ENCODE measurements at places on chromosomes 3 and 15.

- no peak for DNase-seq
These were observed 9.2 kb downstream of the DCBLD2 start for GRCh38 chr3:98892263-98892662.

- no peak for DNase-seq
These were observed 4.7 kb downstream of the ATG7 start for GRCh38 chr3:11276901-11277300.

GRCh38 chr3:44060164-44060563 is 181.5 kb upstream of the TOPAZ1 start:
- no peak for DNase-seq

DNA sequence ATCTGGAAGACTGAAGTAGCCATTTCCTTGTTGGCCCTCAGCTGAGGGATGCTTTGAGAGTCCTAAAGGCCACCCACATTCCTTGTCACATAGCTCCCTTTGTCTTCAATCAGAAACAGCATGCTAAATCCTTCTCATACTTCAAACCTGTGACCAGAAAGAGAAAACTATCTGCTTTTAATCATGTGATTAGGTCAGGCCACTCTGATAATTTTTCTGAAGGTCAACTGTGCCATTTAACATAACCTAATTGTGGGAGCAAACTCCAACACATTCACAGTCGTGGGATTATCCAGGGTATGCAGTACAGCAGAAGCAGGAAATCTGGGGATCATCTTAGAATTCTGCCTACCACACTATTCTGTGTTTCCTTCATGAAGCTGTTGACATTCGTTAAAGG is 223.9 kb upstream of the NR2E3 start:
- DNase-seq: no peak

DNA sequence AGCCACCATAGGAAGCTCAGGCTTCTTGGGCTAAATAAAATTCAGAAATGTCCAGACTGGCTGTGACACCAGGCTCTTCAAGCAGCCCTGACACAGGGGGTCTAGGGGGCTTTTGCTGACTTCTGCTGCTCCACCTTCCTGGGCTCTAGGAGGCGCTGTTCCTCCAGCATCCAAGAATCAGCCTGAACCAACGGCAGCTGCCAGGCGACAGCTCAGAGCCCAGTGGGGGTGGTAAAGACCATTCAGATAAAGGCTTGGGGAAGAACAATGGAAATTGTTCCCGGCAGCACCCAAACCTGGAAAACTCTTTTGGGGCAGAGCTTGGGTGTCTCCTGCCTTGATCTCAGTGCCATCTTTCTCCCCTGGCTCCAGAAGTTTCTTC is 21.6 kb upstream of the PSTPIP1 start:
- DNase-seq: peak; percentile 56

DNA sequence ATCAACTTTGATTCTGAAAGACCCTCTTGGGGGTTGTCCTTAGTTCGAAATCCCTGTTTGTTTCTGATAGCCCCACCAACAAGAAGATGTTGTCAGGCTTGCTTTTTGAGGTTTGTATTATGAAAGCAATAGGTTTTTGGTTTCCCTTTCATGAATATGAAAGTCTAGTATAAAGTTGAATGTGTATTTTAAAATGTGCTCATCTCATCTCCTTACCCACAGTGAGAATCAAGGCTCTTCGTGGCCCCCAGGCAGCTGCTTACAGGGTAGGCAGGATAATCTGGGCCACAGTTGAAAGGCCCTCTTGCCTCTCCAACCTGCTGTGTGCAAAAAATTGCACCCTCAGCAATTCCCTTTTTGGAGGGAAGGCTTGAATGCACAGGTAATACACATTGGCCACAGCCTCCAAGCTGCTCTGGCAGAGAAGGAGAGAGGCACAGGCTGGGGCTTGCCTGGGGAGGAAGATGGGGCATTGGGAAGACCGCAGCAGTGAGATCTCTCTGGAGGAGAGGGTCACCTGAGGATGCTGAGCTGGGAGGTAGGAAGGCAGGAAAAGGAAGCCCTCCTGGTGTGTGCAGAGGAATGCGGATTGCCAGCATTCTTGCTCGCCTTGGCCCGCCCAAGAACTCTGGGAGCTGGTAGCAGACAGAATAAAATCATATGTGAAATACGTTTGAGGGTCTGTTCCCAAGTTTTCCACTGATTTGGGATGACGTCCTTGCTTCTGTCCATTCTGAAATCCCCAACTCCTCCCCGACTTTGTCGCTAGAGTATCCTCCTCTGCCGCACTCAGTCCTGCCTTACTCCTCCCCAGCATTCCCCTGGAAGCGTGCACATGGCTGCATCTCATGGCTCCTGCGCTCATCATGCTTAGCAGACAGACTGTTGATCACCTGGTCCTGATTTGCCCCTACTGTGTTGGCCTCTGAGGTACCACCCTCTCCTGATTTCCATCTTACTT is 196.4 kb downstream of the RPLP1 start:
- no peak for DNase-seq

DNA sequence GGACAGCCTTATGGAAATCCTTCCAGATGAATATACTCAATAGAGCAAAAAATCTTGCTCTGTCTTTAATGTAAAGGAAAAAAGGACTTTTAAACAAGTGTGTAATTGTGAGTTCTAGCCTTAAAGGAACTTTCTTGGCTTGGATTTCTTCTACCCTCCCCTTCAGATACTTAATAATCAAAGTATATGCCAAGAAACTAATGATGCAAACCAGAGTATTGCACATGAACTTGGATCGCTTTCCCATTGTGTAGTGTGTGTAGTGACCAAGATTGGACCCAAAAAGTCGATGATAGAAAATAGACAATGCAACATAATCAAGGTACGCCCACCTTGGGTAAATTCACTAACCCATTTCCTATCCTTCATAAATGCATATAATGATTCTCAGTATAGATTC is 123.8 kb downstream of the TIGIT start:
- no peak for DNase-seq

- no peak for DNase-seq
These were observed 304.4 kb downstream of the KBTBD8 start for GRCh38 chr3:67302489-67302888.

DNA sequence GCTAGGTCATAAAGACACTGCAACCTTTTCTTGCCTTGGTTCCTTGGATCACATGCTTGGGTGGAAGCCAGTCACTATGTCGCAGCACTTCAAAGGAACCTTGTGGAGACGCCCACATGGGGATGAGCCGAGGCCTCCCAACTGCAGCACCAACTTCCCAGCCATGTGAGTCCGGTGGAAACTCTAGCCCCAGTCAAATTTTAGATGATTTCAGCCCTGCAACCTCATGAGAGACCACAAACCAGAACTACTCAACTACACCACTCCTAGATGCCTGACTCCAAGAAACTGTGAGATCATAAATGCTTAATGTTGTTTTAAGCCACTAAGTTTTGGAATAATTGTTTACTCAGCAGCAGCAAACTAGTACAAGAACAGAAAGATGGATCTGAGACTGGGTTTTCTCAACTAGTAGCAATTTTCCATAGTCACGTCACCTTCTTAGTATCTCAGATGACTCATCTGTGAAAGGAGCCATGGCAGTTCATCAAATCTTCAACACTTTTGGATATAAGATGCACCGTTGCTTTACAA is 86.5 kb downstream of the MB21D2 start:
- DNase-seq: no peak

- no peak for DNase-seq
These were observed 71.7 kb downstream of the DMXL2 start for GRCh38 chr15:51550841-51551240.

DNA sequence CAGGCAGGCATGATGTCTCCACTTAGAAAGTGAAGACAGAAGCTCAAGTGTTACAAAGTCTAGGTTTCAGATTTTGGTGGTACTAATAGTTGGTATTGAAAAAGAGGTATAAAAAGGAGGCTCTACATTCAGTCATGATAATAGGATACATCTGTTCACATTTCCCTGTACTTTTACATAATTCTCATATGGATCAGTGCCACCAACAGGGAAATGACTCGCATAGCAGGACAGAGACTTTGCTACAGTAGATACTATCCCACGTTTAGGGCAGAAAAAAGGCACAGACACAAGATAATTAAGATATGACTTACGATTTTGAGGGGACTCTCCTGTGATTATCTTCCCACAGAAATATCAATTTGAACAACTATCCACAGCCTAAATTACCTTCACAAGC is 1062.9 kb upstream of the EPHA6 start:
- DNase-seq: no peak

DNA sequence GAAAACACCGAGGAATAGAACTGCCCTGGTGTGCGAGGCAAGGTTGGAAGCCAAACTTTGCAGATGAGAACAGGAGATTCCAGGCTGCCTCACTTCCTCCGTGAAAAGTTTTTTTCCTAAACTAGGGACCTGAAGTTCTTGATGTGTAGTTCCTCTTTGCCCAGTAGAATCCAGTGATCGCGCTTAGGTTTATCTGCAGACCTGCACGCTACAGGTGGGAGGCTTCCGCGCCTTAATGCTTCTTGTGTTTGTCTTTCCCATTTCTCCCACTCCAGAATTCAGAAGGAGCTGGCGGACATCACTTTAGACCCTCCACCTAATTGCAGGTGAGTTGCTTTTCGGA is 5.4 kb downstream of the UBE2E1 start:
- no peak for DNase-seq

GRCh38 chr3:191303596-191303995 is 25.6 kb upstream of the CCDC50 start:
- DNase-seq: no peak

GRCh38 chr3:168794427-168794826 is 698.7 kb upstream of the GOLIM4 start:
- DNase-seq: no peak

- DNase-seq: no peak
These were observed 517 bp downstream of the FBN1 start for GRCh38 chr15:48644827-48645557.

DNA sequence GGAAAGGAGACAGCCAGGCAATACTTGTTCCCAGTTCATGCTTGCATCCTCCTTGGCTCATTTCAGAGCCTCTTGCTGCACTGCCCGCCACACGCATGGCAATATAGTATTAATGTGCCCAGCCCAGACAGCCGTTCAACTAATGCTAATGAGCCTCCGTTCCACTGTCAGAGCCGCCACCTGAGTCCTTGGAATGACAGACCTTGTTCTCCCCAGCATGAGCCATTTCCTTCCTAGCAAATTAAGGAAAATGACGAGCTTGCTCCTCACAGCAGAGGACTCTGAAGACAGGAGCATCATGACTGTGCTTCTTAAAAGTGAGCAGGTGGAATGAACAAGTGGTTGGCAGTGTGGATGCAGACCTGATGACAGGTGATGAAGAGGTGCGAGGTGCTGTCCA is 10.8 kb upstream of the LRRC15 start:
- no peak for DNase-seq

- no peak for DNase-seq
These were observed 22.3 kb downstream of the OSBPL10 start for GRCh38 chr3:31958701-31959152.

DNA sequence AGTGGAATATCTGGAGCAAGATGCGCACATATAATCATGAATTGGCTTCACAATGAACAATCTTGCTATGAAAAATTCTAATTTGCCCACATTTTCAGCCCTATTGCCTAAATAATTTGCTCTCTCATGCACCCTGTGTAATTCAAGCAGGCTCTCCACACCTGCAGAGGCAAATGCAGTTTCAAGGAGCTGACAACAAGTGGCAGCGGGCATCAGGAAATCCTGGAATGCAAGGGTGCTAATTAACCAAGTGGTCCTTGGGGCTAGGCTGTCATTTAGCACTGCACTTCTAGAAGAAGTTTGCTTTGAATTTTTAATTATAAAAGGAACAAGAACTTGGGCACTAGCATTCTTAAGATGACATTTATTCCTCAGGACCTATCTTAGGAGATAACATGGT is 56.3 kb upstream of the ICE2 start:
- no peak for DNase-seq

GRCh38 chr3:11185564-11186317 is 31.4 kb downstream of the HRH1 start:
- DNase-seq: no peak

DNA sequence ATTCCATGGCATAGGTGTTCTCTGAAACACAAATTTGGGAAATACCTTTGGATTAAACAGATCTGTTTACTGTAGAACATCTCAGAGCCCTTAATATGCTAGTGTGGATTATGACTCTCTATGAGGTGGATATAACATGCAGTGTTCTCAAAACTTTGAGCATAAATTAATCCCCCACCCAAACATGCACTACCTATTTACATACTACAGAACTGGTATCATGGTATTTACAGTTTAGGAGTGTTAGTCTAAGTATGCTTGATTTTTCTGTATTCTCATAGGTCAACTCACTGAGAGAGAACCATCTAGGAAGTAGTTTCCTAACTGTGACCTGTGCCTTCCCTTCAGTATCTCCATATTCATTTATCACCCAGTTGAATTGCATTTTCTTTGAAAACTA is 30.9 kb upstream of the ZNF609 start:
- DNase-seq: no peak

DNA sequence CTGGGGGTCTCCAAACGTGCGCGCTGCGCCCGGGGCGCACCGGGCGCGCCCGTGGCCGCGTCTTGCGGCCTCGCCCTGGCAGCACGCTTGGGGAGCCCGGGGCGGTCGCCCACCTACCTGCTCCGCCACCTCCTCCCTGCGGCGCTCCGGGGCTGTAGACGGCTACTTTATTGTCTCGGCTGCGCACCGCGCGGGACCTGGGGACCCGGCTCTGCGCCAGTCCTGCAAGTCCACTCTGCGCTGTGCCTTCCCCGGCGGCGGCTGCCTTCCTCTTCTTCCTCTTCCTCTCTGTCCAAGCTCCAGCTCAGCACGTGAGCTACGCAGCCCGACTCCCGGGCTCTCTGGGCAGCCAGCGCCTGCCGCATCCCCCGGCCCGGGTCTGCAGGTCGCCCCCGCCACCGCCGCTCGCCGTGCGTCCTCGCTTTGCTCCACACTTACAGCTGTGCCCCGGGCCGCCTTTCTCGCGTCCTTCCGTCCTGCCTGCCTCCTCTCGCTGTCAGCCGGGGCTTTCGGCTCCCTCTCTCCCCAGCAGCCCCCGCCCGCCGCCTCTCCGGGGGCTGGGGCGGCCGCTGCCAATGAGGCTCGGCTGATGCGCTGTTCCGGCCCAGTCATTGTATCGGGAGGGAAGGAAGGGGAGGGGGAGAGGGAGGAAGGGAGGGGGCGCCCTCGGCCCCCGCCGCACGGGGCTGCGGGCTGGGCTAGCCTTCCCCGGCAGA is 156.4 kb upstream of the FRMD4B start:
- DNase-seq: no peak

DNA sequence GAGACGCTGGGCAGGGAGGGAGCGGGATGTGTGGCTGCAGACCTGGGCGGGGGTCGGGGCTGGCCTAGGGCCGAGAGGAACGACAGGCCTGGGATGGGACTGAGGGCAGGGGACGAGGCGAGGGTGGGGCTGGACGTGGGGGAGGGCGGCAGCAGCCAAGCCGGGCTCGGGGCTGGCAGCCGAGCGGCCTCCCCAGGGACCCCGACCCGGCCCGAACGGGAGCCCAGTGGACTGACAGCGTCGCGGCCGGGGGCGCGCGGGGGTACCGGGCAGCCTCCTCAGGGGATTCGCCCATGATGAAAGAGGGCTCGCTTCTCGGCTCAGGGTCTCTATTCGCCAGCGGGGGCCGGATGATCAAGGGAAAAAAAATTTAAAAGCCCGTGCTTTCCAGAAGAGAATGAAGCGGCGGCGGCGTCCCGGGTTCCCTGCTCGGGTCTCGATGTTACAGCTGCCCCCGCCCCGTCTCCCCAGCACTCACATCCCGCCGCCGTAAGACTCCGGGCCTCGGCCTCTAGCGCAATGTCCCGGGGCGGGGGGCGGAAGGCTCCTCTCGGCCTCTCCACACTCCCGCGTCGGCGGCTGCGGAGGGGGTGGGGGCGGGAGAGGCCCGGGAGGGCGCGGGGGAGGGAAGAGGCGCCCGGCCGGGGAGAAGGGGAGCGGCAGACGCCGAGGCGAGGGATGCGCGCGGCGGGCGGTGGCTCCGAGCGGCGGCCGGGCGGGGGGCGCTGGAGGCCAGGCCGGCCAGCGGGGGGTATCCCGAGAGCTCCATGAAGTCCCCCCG is 4.3 kb downstream of the PTH1R start:
- no peak for DNase-seq

Measured in stimulated activated CD8-positive, alpha-beta memory T cell treated with anti-CD3 and anti-CD28 coated beads, Interleukin-15, amount 100 ng/mL, for 48 hours (primary cell).